ENCODE measurements at places on chromosomes 3 and 15. TPM values are rescaled to one million over a fixed set of nuclear protein-coding genes. Genes with fewer than 3 reads are reported as not detected.

MFAP1 gene
- total RNA-seq = 24.6 TPM

MINAR1 gene
- total RNA-seq = 0.15 TPM

ANKUB1 gene
- 0.10 TPM for total RNA-seq

CRYBG3 gene
- total RNA-seq = 15.5 TPM

Measured in ovary (tissue), 10 donors.